HT1080 (cell line): ENCODE measurements at places on chromosomes 16 and 17. TPM values are rescaled to one million over a fixed set of nuclear protein-coding genes. Genes with fewer than 3 reads are reported as not detected.

PLCD3 gene
- total RNA-seq: 56.2 and 63.9 TPM in 2 replicates

TNFRSF13B gene
- not detected in 2 replicates for total RNA-seq

CCT6B gene
- total RNA-seq: 0.10 and 0.74 TPM in 2 replicates

CD19 gene
- total RNA-seq: not detected in 2 replicates

CORO6 gene
- total RNA-seq: 1.4 and 2.4 TPM in 2 replicates

PYCARD gene
- total RNA-seq: 0.63 and 0.72 TPM in 2 replicates

CA7 gene
- total RNA-seq: not detected in 2 replicates

FOXL1 gene
- 0.51 and 0.80 TPM in 2 replicates for total RNA-seq

FAM20A gene
- not detected in 2 replicates for total RNA-seq

DNAJA3 gene
- 99.6 and 113 TPM in 2 replicates for total RNA-seq

CUEDC1 gene
- 8.9 and 9.9 TPM in 2 replicates for total RNA-seq

ELP5 gene
- 68.1 and 78.2 TPM in 2 replicates for total RNA-seq

SLC52A1 gene
- not detected in 2 replicates for total RNA-seq

MYH1 gene
- not detected in 2 replicates for total RNA-seq

KRT35 gene
- total RNA-seq: not detected in 2 replicates

TMEM204 gene
- total RNA-seq: 35.7 and 37.2 TPM in 2 replicates

CDH1 gene
- not detected in 2 replicates for total RNA-seq

SDR42E2 gene
- not detected in 2 replicates for total RNA-seq

DHRS7C gene
- total RNA-seq: not detected in 2 replicates
